Stimulated activated CD4-positive, alpha-beta T cell treated with anti-CD3 and anti-CD28 coated beads, TNF-alpha, amount 100 ng/mL, for 24 hours (primary cell): ENCODE measurements at places on chromosomes 6 and 20.
A peak's percentile ranks its signal among the peaks of the same experiment; 100 is the strongest.

DNA sequence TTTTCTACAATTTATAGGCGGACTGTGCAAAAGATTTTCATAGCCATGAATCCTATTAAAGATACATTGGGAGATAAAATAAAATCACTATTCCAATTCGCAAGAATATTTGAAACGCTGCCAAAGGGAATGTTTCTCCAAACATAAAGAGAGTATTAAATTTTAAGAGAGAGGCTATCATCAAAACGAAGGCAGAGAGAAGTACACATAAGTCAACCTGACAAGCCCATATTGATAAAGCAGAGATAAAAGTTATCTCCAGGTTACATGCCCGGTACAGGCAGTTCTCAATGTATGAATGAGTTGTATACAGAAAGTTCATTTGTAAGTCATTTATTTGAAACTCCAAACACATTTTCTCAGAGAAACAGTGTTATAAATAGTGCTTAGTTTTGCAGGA, 193.1 kb downstream of the ATXN1 start:
- DNase-seq: no peak

DNA sequence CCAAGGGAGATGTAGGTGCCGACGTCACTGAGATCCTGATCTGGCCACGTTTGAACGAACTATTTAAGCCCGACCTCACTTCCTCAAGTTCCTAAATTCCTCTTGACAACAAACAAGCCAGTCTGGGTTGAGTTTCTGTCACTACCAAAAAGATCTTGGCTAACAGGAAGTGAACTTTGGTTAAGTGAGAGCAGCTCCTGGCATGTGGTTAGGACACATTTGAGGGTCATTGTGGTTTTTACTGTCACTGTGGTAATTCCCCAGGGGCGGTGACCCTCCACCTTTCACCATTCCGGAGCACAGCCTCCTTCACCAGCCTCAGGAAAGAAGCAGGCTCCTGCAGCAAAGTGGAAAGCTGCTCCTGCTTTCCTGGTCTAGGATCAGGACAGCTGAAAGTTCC, 43.1 kb upstream of the ZNF831 start:
- DNase-seq: no peak

DNA sequence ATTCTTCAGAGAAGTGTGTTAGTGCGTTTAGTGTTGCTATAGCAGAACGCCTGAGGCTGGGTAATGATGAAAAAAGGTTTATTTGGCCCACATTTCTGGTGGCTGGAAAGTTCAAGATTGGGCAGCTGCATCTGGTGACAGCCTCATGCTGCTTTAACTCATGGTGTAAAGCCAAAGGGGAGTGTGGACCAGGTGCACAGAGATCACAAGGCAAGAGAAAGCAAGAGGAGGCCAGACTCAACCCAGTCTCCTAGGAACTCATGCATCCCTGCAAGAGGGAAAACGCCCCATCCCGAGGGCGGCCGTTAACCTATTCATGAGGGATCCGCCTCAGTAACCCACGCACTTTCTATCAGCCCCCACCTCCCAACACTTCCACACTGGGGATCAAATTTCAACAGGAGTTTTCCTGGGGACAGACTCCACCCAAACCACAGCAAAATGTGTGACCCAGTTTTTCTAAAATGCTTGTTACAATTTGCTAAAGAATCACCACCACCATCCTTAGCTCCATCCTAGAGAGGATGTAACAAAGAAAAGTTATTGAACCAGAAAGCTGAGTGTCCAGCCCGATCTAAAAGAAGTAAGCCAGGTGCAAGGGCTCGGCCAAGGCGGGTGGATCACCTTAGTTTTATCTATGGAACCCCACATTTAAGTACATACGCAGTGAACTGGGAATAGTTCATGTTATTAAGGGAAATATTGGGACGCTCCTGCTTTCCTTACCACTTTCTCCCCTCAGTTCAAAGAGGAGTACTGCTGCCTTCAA, 164.8 kb downstream of the QKI start:
- DNase-seq: no peak

DNA sequence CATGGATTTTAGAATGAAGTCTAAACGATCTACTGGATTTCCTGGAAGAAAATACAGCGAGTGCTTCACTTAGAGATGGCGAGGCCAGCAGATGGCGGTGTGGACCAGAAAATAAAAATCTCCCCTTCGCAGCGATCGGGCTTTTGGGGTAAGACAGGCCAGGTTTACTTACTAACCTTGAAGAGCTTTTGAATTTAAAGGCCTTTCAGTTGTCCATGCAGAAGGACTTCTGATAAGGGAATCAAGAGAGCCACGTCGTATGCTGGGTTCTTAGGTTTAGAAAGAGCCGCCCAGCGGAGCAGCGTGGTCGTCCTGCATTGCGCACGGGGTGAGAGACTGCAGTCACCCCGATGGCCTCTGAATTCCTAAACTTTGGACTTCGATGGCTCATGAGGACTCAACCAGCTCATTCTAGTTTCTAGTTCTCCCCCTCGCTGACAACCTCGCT, 125.2 kb upstream of the RALGAPA2 start:
- peak; percentile 40 for DNase-seq

- DNase-seq: no peak
Observed at GRCh38 chr6:19356692-19357091, 480.5 kb upstream of the ID4 start.

DNA sequence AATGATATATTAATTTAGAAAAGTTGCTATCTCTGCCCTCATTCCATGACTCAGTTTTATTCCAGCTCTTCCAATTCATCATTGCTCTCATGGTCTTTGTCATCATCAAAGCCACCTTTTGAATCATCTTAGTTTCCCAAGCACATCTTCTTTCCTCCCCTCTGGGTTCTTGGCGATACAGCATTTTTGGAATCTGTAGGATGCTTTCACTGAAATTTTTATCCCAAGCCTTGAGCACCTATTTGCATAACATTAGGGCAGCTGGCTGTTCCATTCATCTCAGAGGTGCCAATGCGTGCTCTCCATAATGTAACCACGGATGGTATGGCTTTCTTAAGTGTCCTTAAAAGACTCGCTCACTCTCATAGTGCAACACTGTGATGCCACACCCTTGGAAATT, 100.4 kb downstream of the SNX5 start:
- DNase-seq: no peak

DNA sequence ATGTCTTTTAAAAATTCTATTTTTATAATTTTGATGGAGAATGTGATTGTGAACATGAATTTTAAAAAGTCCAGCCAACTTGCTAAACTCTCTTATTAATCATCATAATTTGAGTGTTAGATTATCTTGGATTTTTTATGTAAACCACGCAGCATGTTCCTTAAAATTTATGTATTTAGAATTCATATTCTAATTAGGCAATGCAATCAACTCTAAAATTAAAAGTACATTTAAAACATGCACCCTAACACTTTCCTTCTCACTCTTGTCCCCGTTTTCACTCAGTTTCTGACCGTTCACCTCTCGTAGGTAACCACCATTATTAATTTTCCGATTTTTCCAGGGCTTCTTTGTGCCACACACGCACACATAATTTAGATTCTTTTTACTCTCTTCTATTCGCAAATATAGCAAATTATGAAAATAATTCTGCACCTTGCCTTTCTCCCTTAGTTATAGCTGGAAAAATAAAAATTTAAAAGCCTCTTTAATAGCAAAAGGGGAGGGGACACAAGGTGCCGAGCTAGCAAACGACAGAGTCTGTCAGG, 329 bp upstream of the ZKSCAN3 start:
- DNase-seq: no peak

DNA sequence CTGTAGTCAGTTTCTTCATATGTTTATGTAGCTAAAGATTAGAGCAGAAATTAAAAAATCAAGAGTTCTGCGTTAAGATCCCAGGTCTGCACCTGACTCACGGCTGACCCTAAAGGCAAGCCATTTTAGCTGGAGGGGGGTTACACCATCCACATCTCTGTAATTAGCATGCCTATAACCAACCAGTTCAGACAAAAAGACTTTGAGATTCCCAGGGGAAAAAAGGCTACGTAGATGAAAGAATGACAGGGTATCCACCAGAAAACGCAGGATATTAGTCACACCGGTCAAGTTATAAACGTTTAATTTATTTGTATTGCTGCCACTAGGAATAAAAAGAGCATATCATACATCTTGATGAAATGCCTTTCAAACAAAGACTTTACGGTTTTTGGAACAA, 299.1 kb downstream of the FOXC1 start:
- DNase-seq: no peak

- DNase-seq: no peak
Observed at GRCh38 chr6:7262746-7263518, 50.1 kb downstream of the SSR1 start.

DNA sequence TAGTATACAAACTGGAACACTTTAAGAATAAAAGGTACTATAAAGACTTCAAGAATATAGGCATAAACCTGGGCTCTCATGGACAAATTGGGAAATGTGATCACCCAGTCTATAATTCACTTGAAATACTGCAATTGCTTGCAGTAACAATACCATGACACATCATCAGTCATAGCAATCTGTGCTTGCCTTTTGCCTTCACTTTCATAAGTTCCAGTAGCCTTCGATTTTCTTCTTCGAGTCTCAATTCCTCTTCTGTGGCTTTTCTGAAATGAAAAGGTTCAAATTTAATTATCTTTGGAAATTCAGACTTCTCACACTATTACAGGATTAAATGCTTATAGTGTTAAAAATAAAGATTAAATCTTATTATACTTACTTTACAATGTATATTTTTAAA, 96.3 kb upstream of the ZBTB24 start:
- no peak for DNase-seq

DNA sequence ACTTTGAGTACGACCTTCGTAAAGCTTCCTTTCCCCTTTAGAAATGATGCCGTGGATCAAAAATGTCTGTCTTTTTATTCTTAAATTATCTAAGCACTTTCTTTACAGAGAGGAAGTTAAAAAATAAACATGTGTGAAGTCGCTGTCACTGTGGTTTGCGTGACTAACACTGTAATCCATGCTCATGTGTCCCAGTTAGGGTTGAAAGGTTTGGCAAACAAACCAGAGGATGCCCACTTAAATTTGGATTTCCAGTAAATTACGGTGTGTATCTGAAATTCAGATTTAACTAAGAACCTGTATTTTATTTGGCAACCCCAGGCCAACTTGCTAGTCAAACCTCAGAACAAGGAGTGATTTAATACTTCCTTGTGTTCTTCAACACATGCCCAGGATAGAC, 21.1 kb downstream of the HLA-DRB1 start:
- DNase-seq: no peak
